ENCODE measurements at places on chromosomes 12 and 14.

DNA sequence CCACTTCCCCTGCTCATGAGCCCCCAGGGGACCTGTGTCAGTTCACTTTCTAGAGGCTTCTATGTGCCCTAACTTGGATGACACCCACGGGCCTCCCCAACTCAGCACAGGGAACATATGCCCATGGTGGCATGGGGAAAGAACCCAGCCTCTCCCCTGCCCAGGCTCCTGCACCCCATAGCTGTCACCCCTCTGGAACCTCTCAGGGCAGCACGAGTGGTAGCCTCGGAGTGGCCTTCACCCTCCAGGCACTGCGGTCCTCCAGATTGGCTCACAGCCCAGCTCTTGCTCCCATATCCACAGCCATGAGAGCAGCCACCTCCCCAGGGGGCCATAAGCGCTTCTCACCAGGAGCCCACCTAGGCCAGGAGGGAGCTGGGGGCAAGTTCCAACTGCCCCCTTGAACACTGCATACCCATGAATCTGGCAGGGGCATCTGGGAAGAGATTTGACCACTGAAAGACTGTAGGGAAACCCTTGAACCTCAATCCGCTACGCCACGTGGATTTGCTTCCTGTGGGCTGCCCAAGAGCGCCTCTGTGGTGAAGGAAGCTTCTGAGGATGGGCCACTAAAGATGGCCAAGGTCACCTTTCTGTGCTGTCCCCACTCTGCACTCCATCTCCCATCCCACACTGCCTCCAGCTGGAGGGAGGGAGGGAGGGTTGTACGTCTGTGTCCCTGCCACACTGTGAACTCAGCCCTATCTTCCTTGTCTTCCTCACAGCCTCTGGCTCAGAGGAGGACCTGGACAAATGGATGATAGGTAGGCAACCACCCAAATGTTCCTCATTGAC lies 11.9 kb downstream of the PLD4 start:
- DNase-seq, result no peak

GRCh38 chr14:62546862-62547474 lies 498.3 kb downstream of the KCNH5 start:
- no peak for DNase-seq

DNA sequence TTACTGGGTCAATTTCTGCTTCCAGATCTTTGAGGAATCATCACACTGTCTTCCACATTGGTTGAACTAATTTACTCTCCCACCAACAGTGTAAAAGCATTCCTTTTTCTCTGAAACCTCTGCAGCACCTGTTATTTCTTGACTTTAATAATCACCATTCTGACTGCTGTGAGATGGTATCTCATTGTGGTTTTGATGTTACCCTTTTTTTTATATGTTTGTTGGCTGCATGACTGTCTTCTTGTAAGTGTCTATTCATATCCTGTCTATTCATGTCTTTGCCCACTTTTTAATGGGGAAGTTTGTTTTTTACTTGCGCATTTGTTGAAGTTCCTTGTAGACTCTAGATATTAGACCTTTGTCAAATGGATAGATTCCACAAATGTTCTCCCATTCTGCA lies 324.9 kb downstream of the NAV3 start:
- no peak for DNase-seq

DNA sequence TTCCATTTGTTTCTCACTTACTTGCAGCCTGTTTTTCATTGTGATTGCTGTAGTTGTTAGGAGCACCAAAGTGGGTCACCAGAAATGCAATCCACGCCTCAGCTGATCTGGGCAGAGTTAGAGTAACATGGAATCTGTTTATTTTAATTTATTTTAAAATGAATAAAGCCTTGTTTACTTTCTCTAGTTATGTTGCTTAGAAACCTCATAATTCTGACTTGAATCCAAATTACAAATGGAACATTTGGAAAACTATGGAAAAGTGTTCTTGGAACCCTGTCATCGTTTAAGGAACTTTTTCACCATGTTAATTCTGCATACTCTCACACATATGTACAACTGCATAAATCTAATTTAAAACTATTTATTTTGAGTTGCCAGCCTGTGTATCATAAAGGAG lies 92.2 kb upstream of the DAAM1 start:
- DNase-seq, result no peak

- no peak for DNase-seq
These were observed 101.6 kb downstream of the ANO4 start for GRCh38 chr12:100896192-100896591.

- DNase-seq, result no peak
These were observed 42.3 kb downstream of the BCL11B start for GRCh38 chr14:99229654-99230207.

GRCh38 chr12:111450676-111451075 lies 45.0 kb downstream of the SH2B3 start:
- no peak for DNase-seq

DNA sequence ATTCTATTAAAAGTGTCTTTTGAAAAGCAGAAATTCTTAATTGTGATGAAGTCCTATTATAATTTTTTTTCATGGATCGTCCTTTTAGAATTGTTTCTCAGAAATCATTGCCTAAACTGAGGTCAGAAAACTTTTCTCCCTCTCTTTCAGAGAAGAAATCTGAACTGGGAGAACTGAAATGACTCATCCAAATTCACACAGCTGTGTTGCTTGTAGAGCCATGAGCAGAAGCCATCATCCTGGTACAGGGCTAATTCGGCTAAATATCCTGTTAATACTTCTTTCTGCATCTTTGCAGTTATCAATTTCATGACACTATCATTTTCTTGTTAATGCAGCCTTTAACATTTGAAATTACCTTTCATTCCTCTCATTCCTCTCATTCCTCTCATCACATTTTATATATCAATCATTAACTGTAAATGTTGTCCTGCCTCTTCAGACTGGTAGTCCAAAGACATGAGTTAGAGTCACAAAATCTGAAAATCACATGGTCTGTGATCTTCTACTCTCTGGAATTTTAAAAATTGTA lies 15.5 kb downstream of the SLC15A5 start:
- no peak for DNase-seq

- no peak for DNase-seq
These were observed 36.4 kb downstream of the TMTC2 start for GRCh38 chr12:82723093-82723492.

GRCh38 chr14:65637780-65638179 lies 225.2 kb downstream of the FUT8 start:
- no peak for DNase-seq

GRCh38 chr14:75401361-75401760 lies 26.5 kb upstream of the JDP2 start:
- DNase-seq, result no peak

DNA sequence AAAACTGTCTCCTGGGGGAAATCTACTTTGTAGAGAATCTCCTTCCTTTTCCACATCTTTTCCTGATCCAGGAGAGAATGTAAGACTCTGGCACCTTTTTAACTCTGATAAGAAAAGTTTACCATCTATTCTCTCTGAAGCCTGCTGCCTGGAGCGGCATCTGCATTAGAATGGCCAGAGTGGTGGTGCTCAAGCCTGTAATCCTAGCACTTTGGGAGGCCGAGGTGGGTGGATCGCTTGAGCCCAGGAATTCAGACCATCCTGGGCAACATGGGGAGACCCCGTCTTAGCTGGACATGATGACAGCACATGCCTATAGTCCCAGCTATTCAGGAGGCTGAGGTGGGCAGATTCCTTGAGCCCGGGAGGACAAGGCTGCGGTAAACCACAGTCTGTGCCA lies 1.4 kb upstream of the CHFR start:
- no peak for DNase-seq

DNA sequence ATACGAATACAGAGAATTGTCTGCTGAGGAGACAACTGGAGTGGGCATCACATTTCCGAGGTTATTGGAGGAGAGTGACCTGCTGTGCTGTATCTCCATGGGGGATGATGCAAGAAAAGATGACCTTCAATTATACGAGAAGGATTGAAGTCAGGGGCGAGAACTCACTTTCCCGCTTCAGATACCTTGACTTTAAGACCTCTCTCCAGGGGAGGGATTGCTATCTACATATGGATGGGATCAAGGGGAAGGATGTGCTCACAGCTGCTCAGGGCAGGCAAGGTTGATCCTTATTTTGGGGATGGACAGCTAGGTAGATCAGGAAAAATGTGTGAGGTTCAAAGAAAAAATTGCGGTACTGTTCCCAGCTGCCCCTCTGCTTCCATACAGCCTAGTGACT lies 24.4 kb downstream of the NEUROD4 start:
- no peak for DNase-seq

DNA sequence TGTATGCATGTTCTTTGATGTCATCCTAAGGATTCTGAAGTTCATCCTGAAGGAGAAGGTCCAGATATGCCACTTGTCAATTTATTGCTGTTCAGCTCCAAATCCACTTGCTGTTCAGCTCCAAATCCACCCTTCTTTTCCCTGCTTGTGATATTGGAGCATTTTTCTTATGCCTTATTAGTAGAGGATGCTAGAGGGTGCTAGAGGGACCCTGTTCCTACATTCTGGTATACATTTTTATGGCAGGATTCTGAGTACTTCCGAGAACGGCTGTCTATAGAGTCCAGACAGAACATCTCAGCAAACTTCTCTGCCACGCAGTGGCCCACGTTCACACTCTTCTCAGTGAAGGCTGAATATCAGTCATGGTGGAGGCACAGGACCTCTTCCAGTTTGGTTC lies 406.7 kb downstream of the NOVA1 start:
- DNase-seq, result no peak

DNA sequence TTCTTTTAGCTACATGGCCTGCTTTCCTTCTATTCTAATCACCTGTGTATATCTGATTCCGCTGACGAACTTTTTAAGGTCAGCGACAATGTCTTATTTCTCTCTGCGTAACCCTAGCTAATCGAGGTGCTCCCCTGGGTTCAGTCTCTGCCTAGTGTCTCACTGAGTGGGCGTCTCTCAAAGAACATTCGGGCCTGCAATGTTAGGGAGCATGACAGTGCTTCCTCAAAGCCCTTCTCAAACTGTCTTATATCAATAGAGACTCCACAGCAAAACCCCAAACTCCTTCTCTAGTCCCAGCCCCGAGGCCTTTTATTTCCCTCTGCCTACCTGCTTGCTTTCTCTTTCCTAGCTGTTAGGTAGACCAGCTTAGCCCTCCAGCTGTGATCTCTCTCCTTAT lies 13.7 kb upstream of the RPS6KL1 start:
- no peak for DNase-seq

DNA sequence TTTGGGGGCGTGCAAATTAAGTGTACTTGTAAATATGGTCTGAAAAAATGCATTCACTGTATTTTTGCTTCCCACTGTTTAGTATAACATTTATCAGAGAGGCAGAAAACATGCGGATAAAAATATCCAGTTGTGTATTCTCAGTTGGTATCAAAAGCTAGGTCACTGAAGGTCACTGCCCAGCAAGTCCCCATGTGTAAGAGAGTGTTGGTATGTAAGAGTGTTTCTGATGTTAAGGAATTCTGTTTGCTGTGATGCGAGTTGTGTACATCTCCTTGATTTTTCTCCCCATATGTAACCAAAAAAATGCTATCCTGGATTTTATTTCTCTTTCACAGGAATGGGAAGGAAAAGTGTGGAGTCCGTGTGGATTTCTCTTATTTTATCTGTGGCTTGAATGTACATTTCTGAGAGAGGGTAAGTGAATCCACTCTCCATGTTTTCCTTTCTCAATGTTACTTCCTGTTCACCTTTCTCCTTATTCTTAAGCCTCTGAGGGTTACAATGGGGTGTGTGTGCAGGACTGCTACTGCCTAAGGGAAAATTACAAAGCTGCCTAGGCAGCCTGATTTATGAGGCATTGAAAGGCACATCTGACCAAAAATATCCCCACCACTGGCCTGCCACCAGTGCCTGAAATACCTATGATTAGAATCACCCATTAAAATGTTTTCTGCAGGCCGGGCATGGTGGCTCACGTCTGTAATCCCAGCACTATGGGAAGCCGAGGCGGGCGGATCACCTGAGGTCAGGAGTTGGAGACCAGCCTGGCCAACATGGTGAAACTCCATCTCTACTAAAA lies 97.9 kb upstream of the USP44 start:
- no peak for DNase-seq

DNA sequence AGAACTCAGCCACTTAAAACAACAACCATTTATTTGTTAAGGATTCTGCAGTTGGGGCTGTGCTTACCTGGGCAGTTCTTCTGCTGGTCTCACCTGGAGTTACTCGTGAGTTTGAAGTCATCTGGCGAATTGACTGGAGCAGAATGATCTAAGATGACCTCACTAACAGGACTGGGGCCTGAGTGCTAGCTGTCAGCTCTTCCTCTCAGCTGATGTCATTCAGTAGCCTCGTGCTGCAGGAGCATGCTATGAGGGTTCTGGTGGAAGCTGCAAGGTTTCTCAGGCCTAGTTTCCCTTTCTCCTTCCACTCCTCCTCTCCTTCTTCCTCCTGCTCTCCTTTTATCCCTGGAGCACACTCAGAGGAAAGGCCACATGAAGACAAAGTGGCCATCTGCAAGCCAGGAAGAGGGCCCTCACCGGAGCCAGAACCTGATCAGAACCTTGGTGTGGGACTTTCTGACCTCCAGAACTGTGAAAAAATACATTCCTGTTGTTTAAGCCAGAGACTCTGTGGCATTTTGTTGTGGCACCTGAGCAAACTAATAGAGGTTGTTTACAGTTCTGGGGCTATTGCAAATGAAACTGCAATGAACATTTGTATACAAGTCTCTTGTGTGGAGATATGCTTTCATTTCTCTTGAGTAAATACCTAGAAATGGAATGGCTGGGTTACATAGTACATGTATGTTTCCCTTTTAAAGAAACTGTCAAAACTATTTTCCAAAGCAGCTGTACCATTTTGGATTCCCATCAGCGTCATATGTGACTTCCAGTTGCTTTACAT lies 21.9 kb upstream of the MAP3K9 start:
- DNase-seq, result no peak

DNA sequence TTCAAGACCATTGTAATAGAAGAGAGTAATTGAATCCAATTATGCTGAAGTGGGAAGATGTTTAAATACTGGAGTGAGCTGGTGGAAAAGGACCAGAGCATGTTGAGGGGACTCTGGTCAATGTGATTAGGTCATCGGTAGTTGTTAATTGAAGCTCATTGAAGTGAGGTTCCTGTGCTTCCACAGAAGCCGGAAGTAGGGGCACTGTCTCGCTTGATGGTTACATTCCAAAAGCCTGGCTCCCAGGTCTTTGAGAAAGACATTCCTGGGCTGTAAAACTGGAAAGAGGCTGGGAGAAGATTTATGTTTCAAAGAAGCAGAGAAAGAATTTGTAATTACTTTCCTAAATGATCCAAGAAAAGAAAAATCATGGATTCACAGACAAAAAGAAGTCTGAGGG lies 12.3 kb upstream of the CLECL1 start:
- no peak for DNase-seq

GRCh38 chr12:68910128-68910527 lies 22.8 kb downstream of the CPM start:
- DNase-seq, result no peak

GRCh38 chr12:26150736-26151450 lies 26.1 kb upstream of the BHLHE41 start:
- DNase-seq, result no peak

GRCh38 chr14:99244367-99244901 lies 27.6 kb downstream of the BCL11B start:
- no peak for DNase-seq
